ENCODE measurements at places on chromosomes 5 and 9.

DNA sequence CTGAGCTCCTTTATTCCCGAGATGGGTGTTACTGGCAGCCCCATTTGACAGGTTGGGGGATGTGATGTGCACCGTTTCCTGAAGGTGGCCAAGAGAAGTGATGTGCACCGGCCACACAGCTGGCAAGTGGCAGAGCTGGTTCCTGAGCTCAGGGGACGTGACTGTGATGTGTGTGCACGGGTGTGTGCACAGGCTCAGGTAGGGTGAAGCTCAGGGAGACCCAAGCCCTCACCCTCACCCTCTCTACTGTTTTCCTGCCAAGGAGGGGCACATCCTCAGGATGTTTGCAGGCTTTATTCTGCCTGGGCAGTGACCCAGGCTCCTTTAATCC, 56.6 kb downstream of the WWC1 start:
- H3K4me1 ChIP-seq, result peaks cover 14% of the 10 kb centered on the region
- no peaks in the 10 kb centered on the region for H3K27me3 ChIP-seq
- no peak overlapping the region for H3K27ac ChIP-seq
- no peak overlapping the region for H3K4me3 ChIP-seq
- no peaks in the 10 kb centered on the region for H3K36me3 ChIP-seq

GRCh38 chr5:58961631-58962280, 378.9 kb downstream of the RAB3C start:
- no peaks in the 10 kb centered on the region for H3K4me1 ChIP-seq
- no peaks in the 10 kb centered on the region for H3K36me3 ChIP-seq
- no peak overlapping the region for H3K27ac ChIP-seq
- DNase-seq, result no peak
- no peak overlapping the region for H3K4me3 ChIP-seq

DNA sequence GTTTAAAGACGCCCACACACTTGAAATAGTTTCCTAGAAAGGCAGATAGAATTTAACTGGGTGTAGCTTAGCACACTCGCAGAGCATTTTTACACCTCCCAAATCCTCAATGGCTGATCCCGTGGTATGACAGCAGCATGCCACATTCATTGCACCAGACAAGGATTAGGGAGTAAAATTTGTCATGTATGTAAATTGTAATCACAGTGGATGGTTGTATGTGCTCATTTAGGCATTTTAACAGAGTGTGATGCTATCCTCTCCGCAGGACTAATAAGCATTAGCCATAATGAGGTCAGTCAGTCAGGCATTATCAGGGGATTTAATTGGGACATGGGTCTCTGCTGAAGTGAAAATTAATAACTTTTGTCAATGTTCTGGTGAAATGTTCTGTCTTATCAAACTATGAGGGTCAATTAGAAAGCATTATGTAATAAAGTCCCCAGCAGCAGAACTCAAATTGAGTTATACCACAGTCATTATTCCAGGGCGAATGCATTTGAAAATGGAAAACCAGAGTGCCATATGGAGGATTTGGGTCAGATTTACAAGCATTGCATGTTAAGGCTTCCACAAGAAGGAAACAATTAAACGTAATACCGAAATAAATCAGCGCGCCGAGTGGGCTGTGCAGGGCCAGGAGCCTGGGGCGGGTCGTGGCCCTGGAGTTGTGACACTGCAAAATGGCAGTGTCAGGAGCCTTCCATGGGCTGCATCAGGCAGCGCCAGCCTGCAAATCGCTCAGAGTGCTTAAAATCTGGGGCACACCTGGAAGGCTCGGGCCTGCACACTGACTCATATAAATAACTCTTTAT, 602.2 kb downstream of the BNC2 start:
- no peaks in the 10 kb centered on the region for H3K36me3 ChIP-seq
- H3K4me3 ChIP-seq, result peak overlapping the region; percentile 47
- H3K27me3 ChIP-seq, result no peaks in the 10 kb centered on the region

DNA sequence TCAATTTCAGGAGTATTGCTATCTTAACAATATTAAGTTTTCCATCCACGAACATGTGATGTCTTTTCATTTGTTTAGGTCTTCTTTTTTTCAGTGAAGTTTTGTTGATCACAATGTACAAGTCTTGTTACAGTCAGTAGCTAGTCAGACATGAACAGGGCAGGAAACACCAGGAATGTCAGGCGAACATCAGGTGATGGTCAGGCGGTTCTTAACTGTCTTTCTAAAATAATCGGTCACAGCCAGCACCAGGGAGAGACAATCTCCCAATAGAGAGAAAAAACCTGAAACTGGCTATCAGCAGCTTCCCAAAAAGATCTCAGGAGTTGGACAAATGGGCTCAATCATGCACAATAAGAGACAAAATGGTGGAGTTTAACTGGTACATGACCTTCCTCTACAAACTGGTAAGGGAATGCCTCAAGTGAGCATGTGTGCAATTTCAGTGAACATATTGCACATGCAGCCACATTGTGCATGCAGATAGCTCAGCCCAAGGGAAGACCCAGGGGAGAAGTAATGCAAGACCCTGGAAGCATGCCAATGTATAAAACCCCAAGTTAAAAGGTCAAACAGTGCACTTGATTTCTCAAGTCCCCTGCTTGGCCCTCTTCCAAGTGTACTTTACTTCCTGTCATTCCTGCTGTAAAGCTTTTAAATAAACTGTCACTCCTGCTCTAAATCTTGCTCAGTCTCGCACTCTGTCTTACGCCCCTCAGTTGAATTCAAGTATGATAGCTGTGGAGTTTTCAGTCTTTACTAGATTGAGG, 176.1 kb upstream of the RASEF start:
- no peak overlapping the region for H3K4me3 ChIP-seq
- H3K4me1 ChIP-seq, result peaks cover 13% of the 10 kb centered on the region
- DNase-seq, result no peak
- no peaks in the 10 kb centered on the region for H3K27me3 ChIP-seq
- H3K36me3 ChIP-seq, result no peaks in the 10 kb centered on the region

GRCh38 chr9:12760758-12761157, 14.1 kb upstream of the LURAP1L start:
- H3K27me3 ChIP-seq, result no peaks in the 10 kb centered on the region
- no peak overlapping the region for H3K27ac ChIP-seq
- H3K4me1 ChIP-seq, result no peaks in the 10 kb centered on the region
- H3K4me3 ChIP-seq, result no peak overlapping the region
- no peaks in the 10 kb centered on the region for H3K36me3 ChIP-seq

DNA sequence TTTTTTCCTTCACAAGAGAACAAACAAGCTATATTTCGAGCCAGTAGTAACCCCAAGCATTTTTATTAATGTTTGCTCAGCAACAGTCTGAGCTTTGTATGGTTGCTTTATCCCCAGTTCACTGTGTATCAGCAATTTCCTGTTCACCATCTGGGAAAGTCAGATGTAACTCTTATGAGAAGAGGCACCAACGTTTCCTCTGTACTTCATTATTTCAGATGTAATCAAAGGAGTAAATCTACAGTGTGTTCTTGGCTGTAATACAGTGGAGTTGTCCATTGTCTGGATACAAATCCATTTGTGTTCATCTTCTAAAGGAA, 340.2 kb downstream of the ARRDC3 start:
- H3K4me3 ChIP-seq, result no peak overlapping the region
- no peak for DNase-seq
- H3K27me3 ChIP-seq, result no peaks in the 10 kb centered on the region
- no peaks in the 10 kb centered on the region for H3K4me1 ChIP-seq
- H3K36me3 ChIP-seq, result no peaks in the 10 kb centered on the region
- no peak overlapping the region for H3K27ac ChIP-seq

DNA sequence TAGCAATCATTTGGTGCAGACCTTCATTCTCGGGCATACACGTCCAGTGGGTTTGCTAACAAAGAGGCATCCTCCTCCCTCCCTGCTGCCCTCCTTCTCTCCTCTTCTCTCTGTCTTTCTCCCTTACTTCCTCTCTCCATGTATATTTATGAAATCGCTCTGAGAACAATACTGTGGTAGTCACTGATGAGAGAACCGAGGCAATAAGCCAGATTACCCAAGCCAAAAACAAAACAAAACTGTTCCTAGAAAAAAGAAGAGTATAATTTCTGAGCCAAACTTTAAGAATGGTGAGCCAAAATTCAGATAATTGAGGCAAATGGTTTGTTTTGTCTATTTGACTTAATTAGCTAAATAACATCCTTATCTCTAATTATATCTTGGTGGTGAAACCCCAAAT, 15.8 kb upstream of the HMHB1 start:
- H3K27ac ChIP-seq, result no peak overlapping the region
- no peak for DNase-seq
- H3K4me3 ChIP-seq, result no peak overlapping the region
- no peaks in the 10 kb centered on the region for H3K27me3 ChIP-seq
- peaks cover 3% of the 10 kb centered on the region for H3K4me1 ChIP-seq
- H3K36me3 ChIP-seq, result no peaks in the 10 kb centered on the region

GRCh38 chr5:75471193-75471592, 40.2 kb downstream of the CERT1 start:
- peaks cover under 1% of the 10 kb centered on the region for H3K4me1 ChIP-seq
- no peak overlapping the region for H3K27ac ChIP-seq
- no peak for DNase-seq
- H3K27me3 ChIP-seq, result no peaks in the 10 kb centered on the region
- H3K4me3 ChIP-seq, result no peak overlapping the region

- H3K27ac ChIP-seq, result peak overlapping the region; percentile 42
- H3K27me3 ChIP-seq, result no peaks in the 10 kb centered on the region
- no peak overlapping the region for H3K4me3 ChIP-seq
Measured at GRCh38 chr9:136614967-136615623, 47.6 kb upstream of the EGFL7 start.

DNA sequence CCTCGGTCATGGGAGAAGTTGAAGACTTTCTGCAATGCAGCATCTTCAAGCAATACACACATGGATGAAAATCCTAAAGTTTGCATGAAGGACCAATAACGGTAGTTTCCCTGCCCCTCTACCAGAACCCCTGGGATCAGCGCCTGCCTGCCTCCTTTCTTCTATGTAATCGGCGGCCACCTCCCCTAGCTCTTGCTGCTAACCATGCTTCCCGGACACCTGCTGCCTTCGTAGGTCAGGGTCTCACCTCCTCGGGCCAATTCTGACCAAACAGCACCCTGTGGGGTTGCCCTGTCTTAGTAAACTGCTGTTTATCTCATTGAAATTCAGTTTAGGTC, 388 bp upstream of the MED10 start:
- H3K27me3 ChIP-seq, result peaks cover 5% of the 10 kb centered on the region
- peak overlapping the region; percentile 96 for H3K4me3 ChIP-seq
- peaks cover 32% of the 10 kb centered on the region for H3K36me3 ChIP-seq

DNA sequence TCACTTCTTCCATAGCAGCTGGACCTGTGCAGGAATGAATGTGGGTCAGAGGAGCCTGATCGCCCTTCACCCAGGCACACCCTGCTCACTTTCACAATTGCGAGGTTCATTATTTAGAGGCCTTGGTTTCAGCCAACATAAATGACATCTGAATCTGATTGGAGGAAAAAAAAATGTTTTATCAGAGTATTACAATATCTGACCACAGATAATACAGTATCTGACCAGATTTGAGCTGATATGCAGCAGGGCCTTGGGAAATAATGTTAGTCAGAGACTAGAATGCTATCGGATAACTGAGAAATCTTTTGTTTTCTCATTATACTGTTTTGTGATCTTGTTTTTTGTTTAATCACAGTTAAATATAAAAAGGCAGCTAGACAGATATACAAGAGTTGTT, 7.7 kb downstream of the ICE1 start:
- H3K27ac ChIP-seq, result no peak overlapping the region
- H3K4me3 ChIP-seq, result no peak overlapping the region
- H3K4me1 ChIP-seq, result peaks cover 14% of the 10 kb centered on the region
- H3K36me3 ChIP-seq, result no peaks in the 10 kb centered on the region

GRCh38 chr9:124180557-124180956, 77.2 kb upstream of the NEK6 start:
- H3K27me3 ChIP-seq, result peaks cover 7% of the 10 kb centered on the region
- H3K36me3 ChIP-seq, result no peaks in the 10 kb centered on the region
- peak; percentile 75 for DNase-seq
- H3K4me3 ChIP-seq, result no peak overlapping the region

DNA sequence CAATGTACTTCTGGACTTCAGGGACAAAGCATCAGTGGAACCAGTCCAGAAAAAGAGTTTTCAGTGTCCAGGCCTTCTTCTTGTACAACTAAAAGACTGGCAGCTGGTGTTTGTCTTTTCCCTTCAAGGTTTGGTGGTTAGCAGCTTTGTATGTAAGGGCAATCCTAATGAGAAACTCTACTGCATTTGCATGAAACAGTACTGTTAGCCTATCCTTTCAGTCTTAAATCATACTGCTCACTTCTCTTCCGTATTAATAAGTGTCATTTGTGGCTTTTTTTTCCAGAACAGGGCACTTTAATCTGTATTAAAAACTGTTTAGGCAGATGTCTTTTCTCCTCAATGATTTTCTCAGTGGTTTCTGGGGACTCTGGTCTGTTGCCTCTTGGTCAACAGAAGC, 48.9 kb downstream of the FAM174A start:
- H3K36me3 ChIP-seq, result peaks cover 5% of the 10 kb centered on the region
- no peak for DNase-seq
- H3K4me1 ChIP-seq, result no peaks in the 10 kb centered on the region
- no peaks in the 10 kb centered on the region for H3K27me3 ChIP-seq
- no peak overlapping the region for H3K27ac ChIP-seq

- peaks cover 5% of the 10 kb centered on the region for H3K4me1 ChIP-seq
- H3K27ac ChIP-seq, result no peak overlapping the region
Measured at GRCh38 chr5:17056141-17056631, 120.1 kb upstream of the MYO10 start.

DNA sequence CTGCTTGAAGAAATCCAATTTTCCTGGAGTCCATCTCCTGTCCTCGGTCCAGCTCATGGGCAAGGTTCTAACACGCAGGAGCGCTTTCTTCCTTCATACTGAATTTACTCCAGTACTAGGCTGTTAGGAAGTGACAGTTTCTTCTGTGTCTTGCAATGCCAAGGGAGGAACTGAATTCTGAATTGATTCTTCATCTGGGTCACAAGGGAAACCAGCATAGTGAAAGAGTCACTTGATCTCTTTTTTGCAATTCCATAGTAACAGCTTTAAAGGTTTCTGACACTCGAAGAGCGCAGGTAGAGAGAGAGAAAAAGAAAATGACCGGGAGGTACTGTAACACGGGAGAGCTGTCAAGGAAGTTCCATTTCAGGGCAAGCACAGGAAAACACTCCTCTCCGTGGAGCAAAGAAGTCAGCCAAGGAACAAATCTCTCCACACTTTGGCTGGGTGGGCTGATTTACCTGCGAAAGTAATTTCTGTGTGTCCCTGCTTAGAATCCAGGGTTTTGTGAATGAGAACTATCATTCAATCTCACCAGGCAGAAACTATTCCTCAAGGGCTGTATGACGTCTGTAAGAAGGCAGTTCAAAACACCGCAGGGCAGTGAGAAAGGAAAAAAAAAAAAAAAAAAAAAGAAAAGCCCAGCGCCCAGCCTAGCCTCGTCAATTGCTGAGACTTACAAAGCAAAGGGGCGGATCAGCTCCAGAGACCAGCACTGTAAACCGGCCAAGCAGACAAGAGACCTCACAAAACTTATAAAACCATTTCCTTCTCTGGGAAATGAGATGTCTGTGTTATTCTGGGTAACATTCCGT, 617.8 kb downstream of the PDE4D start:
- H3K4me3 ChIP-seq, result peak overlapping the region; percentile 54
- H3K27ac ChIP-seq, result peak overlapping the region; percentile 79
- peaks cover 9% of the 10 kb centered on the region for H3K4me1 ChIP-seq
- DNase-seq, result no peak
- no peaks in the 10 kb centered on the region for H3K27me3 ChIP-seq

DNA sequence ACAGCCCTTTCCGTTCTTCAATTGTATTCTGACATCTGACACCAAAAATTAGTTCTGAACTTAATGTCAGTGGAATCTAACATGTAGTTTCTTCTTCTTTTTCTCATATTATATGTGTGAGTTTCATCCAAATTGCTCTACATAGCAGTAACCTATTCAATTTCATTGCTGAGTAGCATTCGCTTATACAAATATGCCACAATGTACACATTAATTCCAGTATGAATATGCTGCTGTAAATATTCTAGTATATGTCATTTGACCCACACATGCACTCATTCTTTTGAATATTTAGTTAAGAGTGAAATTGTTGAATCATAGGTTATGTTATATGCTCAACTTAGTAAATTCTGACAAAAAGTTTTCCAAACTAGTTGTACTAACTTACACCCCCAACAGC, 550.9 kb downstream of the CHSY3 start:
- no peaks in the 10 kb centered on the region for H3K27me3 ChIP-seq
- no peaks in the 10 kb centered on the region for H3K4me1 ChIP-seq
- no peak overlapping the region for H3K27ac ChIP-seq
- H3K4me3 ChIP-seq, result no peak overlapping the region

All from upper lobe of right lung (tissue), 1 donor.